BJ (cell line): ENCODE measurements at places on chromosomes 12 and 14.

DNA sequence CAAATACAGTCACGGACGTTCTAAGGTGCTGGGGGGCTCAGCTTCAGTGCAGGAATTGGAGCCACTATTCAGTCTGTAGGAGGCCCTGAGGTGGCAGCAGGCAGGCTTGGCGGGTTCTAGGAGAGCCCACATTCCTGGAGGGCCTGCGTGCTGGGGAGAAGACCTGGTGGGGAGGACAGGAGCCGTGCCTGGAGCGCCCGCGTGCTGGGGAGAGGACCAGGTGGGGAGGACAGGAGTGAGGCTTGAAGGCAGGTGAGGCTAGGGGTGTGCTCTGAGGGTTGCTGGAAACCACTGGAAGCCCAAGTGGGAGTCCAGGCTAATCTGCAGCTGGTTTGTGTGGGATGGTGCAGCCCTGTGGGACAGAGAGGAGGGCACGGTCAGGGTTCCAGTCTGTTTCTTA is 23.1 kb downstream of the RHOF start:
- DNase-seq: no peak

- DNase-seq: no peak
Measured at GRCh38 chr12:125249932-125250331, 184.7 kb downstream of the AACS start.

DNA sequence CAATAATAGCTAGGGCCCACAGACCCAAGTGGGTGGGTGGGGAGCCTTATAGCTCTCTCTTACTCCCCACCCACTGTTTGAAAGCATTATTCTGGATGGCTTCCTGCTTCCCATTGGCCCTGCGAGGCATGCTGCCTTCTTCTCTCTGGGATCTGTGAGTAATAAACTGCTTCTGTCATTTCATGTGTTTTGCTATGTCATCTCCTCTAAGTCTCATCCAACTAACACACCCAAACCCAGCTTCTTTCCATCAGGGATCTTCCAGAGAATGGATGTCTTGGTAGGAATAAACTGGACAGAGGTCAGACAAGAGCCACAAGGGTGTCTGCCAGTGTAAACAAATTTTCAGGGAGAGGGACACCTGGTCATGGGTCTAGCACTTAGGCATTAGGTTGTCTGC is 66.4 kb upstream of the BDKRB2 start:
- no peak for DNase-seq

GRCh38 chr12:14367040-14367661 is 1.7 kb downstream of the ATF7IP start:
- DNase-seq: no peak

DNA sequence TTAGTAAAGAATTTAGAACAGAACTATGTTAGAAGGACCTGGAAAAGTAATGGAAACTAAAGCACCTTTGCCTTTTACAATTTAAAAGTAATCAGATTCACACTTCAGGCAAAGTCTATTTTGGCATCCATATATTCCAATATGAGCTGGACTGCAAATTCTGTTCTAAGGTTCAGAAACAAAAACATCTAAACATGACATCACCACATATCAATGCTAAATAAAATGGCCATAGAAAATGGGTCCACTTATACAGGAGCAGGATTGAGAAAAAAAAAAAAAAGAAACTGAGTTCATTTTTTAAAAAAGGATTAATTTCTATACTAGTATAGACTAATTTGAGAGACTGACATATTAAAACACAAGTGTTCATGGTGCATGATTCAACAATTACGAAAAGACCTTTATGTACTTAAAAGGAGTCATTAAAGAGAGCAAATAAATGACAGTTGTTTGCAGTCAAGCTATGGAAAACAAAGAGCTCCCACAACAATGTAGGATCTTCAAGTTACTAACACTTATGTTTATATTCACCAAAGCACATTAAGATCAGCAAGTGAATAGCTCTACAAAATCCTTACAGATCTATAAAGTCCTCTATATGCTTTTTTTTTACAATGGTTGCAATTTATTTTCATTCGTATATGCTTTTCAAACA is 45.7 kb downstream of the DICER1 start:
- DNase-seq: no peak

- no peak for DNase-seq
Measured at GRCh38 chr12:93855261-93855660, 178.1 kb downstream of the CRADD start.

- DNase-seq: no peak
Measured at GRCh38 chr14:87529081-87529480, 463.9 kb downstream of the GALC start.

DNA sequence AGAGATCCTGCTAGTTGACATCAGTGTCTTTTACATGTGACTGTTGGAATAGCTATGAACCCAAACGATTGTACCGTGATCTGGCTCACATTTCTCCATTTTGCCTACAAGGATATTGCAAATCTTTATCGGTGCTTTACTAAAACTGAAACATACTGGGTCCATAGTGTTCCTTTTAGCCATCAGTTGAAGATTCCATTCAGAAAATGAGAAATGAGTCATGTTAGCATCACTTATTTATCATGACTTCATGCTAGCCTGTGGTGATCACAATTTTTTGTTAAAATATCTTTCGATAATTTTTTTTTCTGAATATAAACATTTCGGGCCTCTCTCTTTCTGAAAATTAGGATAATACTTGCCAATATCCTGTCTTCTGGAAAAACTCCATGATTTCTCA is 210.3 kb downstream of the EGLN3 start:
- no peak for DNase-seq

DNA sequence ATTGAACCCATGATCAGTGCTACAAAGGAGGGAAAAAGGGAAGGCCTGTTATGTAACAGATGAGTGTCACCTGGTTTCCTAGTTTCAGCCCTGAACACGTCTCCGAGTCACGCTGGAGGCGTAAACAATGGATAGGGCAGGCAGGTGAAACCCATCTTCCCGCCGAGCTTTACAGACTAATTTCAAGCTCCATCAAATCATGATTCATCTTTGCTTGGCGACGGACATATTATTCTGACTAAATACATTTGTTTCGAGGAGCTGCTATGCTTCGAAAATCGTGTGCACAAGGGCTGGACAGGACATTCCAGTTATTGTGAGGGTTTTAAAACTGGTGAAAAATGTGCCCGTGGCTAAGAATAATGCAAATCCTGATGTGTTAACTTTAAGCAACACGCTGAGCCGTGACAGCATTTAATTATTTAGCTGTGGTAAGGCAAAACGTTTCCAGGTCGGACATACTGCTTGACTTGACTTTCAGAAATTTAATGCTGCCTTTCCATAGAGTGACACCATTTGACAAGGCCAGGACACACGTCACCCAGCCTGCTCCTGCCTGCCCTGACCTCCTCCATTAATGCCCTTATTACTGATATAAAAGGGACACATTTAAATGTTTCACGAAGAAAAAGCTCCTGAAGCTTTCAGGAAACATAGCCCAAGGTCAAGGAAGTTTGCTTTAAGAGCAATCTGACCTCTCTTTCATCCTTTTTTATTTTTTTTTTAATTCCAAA is 1203.5 kb upstream of the TMEM132C start:
- no peak for DNase-seq

GRCh38 chr12:115864396-115864795 is 413.1 kb downstream of the MED13L start:
- no peak for DNase-seq

- DNase-seq: no peak
Measured at GRCh38 chr14:92391726-92392125, 68.8 kb downstream of the SLC24A4 start.

- DNase-seq: no peak
Measured at GRCh38 chr12:110739894-110740293, 2.8 kb downstream of the PPP1CC start.

GRCh38 chr12:131832321-131833231 is 4.4 kb downstream of the MMP17 start:
- no peak for DNase-seq

GRCh38 chr12:15244926-15245325 is 23.7 kb upstream of the RERG start:
- DNase-seq: no peak
